Neural progenitor cell (in vitro differentiated cells): ENCODE measurements at places on chromosomes 2 and 18. TPM values are rescaled to one million over a fixed set of nuclear protein-coding genes. Genes with fewer than 3 reads are reported as not detected.

GRCh38 chr2:45778720-45779171 is 127.3 kb downstream of the PRKCE start:
- DNase-seq = peak; percentile 52

DNA sequence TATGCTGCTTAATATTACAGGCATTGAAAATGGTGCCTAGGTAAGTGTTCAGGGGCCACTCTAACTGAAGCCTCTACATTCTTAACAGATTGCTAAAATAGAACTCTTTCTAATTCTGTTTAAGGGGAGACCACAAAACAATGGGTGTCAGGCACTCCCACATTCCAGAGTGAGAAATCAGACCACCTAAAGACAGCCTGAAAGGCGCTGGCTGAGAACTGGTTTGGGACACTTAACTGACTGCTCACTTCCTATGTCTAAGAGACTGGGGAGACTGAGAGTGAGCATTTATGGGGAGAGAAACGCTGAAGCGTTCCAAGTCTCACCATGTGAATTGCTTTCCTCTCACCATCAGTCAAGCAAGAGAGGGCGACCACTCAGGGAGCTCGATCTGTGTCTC is 108.8 kb upstream of the ITGB6 start:
- no peak for DNase-seq

DNA sequence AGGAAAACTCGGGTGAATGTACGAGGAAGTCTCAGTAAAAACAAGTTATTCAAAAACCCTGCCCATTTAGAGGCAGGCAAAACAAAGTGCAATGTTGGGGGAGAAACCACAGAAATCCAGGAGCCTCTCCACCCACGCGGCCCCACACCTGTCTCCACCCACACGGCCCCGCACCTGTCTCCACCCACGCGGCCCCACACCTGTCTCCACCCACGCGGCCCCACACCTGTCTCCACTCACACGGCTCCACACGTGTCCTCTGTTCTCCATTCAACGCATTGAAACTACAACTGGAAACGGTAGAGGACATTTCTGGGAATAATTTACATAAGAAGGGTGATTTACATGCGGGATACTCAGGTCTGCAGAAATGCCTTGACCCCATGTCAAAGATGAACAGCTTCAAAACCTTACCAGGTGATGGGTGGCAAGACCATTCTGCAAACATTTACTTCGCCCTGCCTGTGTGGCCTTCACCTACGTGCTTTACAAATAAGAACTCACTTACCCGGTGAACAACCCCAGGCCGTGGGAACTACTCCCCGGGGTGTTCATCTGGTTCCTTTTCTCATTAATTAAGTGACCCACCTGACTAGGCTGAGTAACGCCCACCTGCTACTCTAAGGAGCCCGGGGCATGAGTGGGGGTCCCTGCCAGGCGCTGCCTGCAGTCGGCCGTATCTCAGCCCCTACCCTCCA is 100.4 kb downstream of the EIPR1 start:
- DNase-seq = no peak

GRCh38 chr2:46717344-46718121 is 198.1 kb downstream of the MCFD2 start:
- DNase-seq = peak; percentile 25

GRCh38 chr2:71070294-71071093 is 2.0 kb downstream of the NAGK start:
- DNase-seq = peak; percentile 43

DNA sequence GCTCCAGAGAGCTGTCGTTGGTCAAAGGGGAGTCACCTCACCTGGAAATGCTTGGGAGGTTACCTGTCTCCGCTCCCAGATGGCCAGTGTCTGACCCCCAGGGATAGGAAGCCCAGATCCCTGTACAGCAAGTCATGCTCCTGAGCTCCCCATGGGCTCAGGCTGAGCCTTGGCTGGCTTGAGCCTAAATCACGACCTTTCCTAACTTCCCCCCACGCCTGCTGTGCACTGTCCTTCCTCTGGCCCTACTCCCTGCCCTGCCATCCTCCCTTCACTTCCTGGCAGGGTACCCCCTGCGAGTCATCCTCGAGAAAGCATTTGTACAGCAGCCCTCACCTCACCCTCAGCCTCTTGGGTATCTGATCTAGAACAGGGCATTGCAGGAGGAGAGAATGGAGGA is 9.2 kb upstream of the HDAC4 start:
- DNase-seq = no peak

DNA sequence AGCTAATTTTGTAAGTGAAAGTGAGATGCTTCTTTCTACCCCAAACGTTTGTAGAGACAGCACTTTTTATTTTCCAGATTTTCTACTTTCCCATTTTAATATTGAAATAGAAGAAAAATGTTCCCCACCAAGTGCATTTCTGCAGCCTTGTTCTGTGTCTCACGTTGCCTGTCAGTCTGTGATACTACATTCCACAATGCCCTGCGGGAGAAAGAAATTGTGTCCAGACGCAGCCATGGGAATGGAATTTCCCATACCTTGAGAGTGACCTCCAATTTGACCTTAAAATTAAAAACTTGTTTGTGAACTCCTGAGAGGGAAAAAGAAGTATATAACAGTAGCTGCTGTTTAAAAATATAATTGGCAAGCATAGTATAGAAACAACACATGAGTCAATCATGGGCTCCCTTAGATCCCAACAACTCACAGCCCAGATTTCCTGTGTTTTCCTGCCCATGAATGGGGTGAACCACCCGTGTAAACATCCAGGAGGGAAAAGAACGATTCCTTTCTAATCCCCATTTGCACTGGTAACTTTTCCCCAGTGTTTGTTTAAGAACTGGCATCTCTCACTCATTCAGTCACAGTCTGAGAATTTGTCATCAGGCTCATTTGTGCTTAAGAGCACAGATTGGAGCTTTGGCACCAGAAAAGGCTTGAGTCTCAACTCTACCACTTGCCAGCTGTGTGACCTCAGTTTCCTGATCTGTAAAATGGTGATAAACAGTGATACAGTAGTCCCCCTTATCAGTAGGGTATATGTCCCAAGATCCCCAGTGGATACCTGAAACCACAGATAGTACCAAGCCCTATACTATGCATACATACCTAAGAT is 166.1 kb upstream of the ZNF521 start:
- DNase-seq = peak; percentile 9

DNA sequence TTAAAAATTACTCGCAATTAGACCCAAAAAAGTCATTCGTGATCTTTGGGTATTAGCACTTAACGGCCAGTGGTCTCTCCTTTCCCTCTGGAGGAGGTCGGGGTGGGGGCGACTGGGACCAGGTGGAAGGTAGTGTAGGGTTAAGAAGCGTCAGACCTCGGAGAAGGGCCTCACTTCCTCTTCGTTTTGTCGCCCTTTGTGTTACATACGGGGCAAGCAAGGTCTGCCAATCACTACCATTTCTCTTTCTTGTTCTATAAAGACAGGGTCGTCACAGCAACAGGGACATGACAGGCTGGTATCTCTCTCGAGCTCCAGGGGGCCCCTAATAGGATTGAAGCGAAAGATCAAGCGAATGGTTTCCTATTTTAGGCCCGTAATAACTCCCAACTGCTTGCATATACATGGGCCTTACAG is 136.6 kb downstream of the INSIG2 start:
- DNase-seq = peak; percentile 69

GRCh38 chr2:5387406-5387805 is 304.8 kb upstream of the SOX11 start:
- DNase-seq = no peak

DNA sequence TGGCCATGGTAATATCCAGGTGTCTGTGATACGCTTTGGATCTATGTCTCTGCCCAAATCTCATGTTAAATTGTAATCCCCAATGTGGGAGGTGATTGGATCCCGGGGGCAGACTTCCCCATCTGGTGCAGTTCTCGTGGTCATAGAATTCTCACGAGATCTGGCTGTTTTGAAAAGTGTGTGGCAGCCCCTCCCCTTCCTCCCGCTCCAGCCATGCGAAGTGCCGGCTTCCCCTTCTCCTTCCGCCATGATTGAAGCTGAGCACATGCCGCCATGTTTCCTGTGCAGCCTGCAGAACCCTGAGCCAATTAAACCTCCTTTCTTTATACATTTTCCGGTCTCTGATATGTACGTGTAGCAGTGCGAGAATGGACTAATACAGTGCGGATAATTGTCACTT is 42.5 kb downstream of the GPC1 start:
- DNase-seq = no peak

DNA sequence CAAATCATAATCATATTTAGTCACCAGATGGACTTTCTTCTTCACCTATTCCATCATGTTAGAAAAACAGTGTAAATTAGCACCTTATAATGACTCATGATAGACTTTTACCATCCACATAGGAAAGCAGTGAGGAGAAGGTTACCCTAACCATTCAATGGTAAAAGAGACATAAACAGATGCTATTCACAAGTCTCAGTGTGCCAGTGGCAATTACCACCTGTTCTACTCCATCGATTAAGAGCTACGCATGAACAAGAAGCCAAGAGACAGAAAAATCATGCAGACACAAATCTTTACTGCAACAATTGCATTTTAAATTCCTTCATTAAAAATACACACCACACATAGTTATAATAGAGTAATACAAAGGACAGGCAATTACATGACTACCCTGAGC is 106.7 kb upstream of the CHAC2 start:
- DNase-seq = no peak

DNA sequence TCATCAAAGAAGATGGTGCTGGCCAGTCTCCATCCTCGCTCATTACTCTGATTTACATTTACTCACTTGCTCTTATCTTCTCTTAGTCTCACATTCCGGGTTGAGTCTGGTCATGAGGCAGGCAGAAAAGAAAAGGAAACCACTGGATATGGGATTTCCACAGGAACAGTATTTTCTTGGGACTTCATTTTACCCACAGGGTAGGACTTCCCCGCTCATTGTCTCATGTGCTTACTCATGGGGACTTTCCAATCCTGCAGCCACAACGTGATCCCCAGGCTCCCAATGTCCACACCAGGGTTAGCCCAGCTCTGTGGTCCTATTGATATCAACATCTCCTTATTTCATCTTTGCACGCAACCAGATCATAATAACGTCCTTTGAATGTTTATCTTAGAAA is 373.8 kb downstream of the TMEM182 start:
- no peak for DNase-seq

DNA sequence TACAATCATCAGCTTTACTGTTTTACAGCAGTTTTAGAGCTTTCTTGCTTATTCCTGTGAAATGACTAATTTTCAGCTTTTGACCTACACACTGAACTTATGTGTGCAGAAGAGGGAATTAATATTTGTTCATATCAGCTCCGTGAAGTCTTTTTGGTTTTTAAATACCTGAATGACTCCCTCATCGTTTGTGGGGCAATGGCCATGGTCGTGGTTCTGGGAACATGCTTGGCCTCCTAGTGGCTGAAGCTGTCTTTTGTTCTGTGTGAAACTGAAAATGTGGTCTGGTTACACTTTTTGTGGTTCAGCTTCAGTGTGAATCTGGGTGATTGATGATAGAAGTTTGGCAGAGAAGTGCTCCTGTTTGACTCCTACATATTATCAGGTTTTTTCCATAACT is 408.1 kb downstream of the THSD7B start:
- DNase-seq = no peak

DNA sequence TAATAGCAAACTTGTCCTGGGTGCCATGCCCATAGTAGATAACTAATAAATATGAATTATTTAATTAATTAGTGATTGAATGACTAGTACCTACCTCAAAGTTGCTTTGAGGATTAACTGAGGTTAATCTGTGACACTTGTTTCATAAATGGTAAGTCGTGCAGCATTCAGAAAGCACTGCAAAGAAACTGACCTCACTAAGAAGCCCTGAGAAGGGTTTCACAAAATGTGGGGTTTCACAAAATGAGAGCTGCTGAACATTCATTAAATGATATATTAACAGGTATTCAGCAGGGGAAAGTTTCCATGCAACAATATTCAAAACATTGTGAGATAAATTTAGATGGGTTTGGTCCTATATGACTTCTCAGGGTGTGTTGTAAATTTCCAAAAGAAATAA is 236.2 kb downstream of the OSR1 start:
- no peak for DNase-seq

GRCh38 chr2:120538691-120539423 is 192.9 kb downstream of the INHBB start:
- DNase-seq = no peak

DNA sequence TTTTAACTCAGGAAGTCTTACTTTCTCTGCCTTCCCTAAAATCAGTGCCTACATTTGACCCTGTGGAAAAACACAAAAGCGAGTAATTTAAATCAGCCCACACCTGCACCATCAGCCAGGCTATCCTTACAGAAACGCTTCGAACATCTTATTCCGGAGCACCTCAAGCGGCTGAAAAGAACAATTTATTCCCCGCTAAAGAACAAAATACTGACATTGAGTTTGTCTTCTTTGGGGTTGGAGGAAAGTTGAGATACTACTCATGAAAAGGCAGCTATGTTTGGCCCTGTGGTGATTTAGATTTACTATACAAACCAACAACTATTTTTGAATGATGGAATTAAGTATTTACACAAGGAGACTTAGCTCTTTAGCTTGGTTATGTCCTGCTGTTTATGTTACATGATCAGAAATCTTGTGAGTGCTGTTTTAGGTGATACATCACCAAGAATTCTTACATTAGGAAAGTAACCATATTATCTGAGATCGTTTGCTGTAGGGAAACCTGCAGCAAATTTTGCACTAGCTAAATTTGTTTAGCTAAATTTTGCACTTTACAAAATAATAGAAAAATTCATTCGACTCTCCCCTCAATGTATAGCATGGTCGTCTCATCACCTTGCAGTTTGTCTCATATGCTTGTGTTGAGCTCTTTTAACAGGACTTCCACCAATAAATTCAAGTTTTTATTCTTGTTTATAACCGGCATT is 158.8 kb upstream of the SIX2 start:
- DNase-seq = peak; percentile 30

DNA sequence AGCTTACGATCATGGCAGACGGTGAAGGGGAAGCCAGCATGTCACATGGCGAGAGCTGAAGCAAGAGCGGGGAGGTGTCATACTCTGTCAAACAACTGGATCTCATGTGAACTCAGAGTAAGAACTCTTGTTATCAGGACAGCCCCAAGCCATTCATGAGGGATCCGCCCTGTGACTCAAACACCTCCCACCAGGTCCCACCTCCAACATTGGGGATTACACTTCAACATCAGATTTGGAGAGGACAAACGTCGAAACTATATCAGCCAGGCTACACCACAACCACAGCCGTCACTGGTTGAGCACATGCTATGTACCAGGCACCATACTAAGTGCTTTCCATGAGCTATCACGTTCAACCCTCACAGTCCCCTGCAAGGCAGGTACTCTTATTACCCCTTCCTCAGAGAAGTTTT is 293.8 kb downstream of the PRKCE start:
- DNase-seq = no peak

GRCh38 chr2:151730262-151730975 is 3.9 kb downstream of the NEB start:
- DNase-seq = no peak

GNLY gene
- total RNA-seq = 0.65 TPM in 1 of 2 replicates, not detected in the other

ALPG gene
- not detected in 2 replicates for total RNA-seq

RGPD4 gene
- 0.06 and 0.07 TPM in 2 replicates for total RNA-seq

KCNG2 gene
- total RNA-seq = 0.99 TPM in 1 of 2 replicates, not detected in the other

RIT2 gene
- total RNA-seq = not detected in 2 replicates

NT5C1B gene
- total RNA-seq = not detected in 2 replicates

REEP1 gene
- total RNA-seq = 0.88 and 0.93 TPM in 2 replicates
